ENCODE measurements at places on chromosomes 5 and 9. TPM values are rescaled to one million over a fixed set of nuclear protein-coding genes. Genes with fewer than 3 reads are reported as not detected.

DNA sequence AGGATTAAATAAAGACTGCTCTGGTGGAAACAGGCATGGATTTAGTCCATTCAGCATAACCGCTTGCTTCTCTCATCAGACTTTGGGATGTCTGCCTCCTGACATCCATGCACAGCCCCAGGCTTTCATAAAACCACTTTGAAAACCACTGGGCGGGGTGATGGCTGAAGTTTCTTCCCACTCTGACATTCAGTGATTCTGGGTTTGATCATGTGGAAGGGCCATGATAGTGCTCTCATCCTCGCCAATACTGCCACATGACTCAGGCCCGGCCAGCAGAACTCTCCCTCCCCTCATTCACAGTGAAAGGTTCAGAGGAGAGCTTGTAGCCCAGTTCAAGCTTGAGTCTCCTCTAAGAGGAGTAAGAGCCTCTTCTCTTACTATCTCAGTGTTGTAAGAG is 29.6 kb upstream of the GLRA1 start:
- no peak for DNase-seq

- DNase-seq, result no peak
Measured at GRCh38 chr5:175281257-175281656, 162.7 kb downstream of the DRD1 start.

- no peak for DNase-seq
Measured at GRCh38 chr5:109062664-109063063, 315.0 kb downstream of the FER start.

- DNase-seq, result no peak
Measured at GRCh38 chr5:177112589-177113220, 20.9 kb upstream of the NSD1 start.

DNA sequence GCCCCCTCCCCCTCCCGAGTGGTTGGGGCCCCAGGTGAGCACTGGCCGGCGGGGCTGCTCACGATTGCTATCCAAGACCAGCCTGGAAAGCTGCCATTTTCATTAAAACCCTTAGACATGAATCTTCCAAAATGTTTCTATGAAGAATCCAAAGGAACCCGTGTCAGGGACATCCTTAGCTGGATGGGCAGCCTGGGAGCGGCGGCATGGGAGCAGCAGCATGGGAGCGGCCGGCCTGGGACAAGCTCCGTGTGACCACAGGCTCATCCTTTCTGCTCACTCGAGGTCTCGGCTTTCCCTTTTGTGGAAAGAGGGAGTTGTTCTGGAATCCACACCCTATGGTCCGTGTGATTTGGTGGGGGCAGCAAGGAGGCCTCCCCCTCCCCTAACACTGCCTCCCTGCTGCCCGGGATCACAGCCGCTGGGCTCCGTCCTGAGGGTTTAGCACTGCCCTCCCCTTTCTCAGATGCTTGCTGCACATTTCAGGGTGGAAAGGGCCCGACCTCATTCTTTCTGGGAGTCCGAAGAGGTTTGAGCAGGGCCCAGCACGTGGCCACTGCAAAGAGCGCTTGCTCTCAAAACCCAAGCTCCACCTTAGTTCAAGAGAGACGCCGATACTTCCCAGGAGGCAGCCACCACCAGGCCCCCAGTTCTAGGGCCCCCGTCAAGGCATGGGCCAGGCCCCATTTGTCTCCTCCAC is 127.7 kb downstream of the RXRA start:
- no peak for DNase-seq

DNA sequence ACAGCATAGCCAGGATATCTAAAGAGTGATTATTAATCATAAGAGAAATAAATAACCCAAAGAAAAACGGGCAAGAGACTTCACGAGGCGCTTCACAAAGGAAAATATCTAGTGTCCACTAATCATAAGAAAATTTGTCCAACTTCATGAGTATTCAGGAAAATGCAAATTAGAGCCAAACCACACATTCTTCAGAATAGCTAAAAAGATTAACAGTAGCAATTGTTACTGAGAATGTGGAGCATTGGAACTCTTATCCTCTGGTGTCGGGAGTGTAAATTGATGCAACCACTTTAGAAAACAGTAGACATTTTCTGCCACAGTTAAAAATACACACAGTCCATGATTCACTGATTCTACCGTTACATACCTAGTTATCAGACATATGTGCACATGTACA is 145.7 kb downstream of the CWC27 start:
- DNase-seq, result no peak

DNA sequence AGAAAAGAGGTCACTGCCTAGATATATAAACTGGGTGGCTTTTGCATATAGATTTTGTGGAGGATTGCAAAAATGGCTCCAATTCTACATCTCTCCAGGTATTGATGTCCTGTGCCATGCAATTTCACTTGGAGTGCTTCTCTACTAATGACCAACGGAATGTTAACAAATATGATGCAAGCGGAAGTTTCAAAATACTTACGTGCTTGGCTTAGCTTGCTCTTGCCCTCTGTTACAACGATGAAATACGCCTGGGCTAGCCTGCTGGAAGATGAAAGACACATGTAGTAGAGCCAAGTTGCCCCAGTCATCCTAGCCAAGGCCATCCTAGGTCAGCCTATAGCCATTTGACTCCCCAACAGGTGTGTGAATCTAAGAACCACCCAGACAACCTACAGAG is 3.6 kb upstream of the POC5 start:
- DNase-seq, result no peak

DNA sequence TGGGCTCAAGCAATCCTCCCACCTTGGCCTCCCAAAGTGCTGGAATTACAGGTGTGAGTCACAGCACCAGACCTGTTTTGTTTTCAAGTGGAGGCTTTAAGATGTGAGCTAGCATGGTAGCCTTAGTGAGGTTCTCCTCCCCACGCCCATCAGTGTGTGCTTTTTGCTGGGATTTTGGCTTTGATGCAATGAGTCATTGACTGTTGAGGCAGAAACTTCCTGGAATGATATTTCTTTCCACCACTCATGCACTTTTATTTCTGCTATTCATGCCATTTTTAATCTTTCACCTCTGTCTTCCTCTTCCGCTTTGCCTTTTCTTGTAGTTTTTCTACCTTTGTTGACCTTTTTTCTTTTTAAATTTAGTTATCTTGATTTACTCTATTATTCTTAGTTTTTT is 4.2 kb upstream of the NFIL3 start:
- DNase-seq, result no peak

DNA sequence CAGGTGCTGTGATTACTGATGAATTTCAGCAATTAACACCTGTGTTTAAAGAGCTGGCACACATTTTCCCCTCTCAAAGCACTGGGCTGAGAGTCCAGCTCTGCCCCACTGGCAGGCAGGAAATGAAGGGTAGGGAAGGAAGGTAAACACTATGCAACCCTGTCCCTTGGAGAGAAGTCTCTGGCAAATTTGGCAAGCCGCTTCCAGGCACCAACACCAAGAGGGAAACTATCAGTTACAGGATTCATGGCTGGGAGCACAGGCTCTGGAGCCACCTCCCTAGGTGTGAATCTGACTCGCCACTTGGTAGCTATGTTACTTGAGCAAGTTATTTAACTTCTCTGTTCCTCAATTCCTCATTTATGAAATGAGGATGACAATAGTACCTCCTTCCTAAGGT is 3.3 kb downstream of the ANKS6 start:
- no peak for DNase-seq

FBXO4 gene
- total RNA-seq, result 8.1 TPM

DNA sequence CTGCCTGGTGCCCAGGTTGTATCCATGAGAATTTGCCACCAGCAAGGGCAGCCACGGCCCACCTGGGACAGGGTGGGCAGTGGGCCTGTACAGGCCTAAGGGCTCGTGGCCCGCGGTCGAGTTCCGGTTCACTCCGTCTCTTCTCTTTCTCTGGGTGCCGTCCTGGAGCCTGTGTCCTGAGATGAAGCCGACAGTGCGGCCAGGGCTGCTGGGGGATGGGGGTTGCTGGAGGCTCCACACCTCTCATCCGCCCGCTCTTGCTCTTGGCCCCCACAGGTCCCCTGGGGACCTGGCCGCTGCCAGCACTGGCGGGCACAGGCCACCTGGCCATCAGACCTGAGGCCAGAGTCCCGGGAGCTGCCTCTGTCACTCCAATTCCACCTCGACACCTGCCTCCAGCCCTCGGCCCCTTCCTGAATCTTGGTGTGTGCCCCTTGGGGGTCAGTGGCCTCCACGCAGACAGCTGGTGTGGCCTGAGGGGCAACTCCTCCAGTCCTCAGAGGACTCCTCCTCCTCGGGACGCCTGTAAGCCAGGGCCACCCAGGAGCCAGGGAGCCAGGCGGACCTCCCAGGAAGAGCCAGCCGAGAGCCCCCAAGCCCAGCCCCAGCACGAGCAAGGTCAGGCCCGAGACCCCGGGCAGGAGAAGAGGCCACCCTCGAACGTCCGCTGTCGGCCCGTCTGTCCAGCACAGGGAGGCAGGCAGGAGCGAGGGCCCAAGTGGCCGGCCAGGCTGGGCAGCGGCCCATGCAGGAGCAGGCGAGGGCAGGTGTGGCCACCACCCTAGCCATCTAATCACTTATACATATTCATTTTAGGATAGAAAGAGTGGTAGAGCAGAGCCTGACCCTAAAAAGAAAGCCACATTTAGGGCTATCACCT is 5.2 kb downstream of the LRRC26 start:
- DNase-seq, result no peak

DNA sequence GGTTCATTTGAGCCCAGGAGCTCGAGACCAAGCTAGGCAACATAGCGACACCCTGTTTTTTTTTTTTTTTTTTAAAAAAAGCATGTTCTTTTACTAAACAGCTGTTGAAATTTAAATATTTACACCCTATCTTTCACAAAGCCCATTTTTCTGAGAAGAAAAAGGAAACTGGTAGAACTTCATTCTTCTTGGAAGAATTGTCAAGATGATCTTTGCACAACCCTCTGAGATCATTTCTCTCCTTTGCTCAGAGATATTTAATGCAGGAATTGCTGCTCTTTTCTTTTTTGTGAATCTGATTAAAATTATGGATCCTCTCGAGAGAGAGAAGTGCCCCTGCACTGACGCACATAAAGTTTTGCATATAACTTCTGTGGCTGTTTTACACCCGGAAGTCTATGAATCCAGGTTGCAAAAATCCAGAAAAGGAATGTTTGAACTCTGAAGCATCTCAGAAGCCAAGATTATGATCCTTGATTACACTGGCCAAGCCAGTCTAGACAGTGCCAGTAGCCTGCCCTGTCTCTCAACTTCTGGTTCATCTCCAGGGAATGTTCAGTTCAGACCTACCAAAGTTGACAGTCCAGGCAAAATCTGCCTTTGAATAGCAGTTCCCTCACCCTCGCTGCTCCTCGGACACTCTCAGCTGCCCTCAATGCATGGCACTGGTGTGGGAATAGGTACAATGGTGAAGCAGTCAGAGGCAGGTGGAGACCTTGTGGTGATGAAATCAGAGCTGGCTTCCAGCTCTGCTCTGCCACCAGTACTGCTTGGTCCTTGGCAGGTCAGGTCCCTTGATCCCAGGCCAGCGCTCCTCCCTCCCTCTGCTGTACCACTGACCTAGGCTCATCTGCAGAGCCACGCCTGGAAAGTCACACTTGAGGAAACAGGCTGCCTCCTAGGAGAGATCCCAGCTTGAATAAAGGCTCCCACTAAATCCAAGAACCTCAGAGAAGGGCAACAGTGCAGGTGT is 13.3 kb upstream of the SLC31A2 start:
- no peak for DNase-seq

- no peak for DNase-seq
Measured at GRCh38 chr5:115308815-115309214, 12.4 kb upstream of the CCDC112 start.

PAIP2 gene
- 83.6 TPM for total RNA-seq

SOX30 gene
- total RNA-seq, result 3.1 TPM

GRCh38 chr9:137294091-137294680 is 7.9 kb downstream of the NRARP start:
- peak; percentile 86 for DNase-seq

SHC3 gene
- 0.20 TPM for total RNA-seq

RASGEF1C gene
- total RNA-seq, result not detected

IFNA21 gene
- not detected for total RNA-seq

CARTPT gene
- total RNA-seq, result not detected

Measured in Caco-2 (cell line).